ENCODE measurements at places on chromosomes 2 and 18.

DNA sequence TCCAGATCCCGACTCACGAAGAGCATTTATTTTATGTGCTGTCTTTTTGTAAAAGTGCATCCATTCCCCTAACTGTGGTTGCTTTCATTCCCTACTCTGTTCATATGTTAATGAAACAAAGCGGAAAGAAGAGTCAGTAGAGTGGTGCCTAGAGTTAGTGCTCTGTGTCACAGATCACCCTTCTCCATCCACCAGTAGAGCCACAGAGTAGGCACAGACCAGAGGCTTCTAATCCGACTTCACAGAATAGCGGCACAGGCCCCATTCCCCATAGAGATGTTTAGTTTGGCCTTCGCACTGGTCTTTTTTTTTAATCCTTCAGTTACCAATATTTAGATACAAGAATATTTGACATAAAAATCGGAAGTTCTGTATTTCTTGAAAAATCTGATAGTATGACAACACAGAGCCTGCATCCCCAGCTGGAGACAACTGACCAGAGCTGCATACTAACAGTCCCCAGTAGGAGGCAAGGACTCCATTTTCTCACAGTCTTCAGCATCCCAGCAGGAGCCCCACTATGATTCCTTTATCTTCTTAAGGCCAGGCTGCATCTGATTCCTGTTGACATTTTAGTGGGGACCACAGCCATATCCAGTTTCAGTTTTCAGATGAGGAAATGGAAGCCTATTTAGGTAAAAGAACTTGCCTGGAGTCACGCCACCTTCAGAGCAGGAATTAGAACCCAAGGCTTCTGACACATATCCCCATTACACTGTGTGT lies 7.0 kb downstream of the G6PC2 start:
- DNase-seq = no peak

GRCh38 chr2:138727956-138728355 lies 52.2 kb downstream of the NXPH2 start:
- no peak for DNase-seq

GRCh38 chr2:199704358-199705238 lies 146.4 kb downstream of the FTCDNL1 start:
- peak; percentile 40 for DNase-seq

DNA sequence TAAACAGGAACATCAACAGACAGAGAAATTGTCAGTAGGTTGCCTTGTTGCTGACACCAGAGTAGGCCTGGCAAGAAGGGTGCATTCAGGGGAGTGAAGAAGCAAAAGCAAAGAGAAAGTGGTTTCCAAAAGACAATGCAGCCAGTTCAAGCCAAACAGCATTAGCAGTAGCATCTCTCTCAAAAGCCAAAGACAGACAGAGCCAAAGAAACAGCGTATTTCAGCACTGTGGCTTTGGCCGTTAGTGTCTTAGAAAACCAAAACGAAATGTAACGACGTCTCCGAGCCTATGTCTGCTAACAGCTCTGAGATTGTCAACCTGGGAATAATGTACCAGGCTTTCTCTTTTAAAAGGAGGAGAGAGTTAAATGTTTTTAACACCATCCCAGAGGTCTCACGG lies 178.6 kb downstream of the NRP2 start:
- DNase-seq = no peak

- peak; percentile 86 for DNase-seq
These were observed 17.2 kb downstream of the LAPTM4A start for GRCh38 chr2:20034218-20034617.

DNA sequence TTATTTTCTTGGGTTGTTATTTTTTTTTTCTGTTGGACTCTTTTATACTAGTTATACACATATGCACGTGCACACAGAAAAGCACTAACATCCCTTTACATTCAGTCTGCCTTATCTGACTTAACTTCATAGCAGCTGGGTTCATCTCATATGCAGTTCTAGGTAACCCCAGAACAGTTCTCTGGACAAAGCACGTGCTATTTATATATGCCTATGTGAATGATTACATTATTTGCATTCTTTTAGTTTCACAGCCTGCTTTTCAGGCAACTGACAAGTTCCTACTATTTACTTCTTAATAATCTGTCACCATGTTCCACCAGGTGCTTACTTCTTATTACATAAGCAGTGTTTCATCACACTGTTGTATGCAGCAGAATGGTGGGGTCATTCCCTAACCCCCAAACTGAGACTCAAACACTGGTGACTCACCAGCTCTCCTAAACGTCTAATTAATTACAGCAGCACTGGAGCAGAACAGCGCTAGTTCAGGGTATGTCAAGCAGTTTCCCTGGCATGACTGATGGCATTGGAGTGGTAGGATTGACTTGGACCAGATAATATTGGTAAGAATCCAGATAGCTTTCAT lies 372.8 kb downstream of the CLIP4 start:
- no peak for DNase-seq

- DNase-seq = no peak
These were observed 39.8 kb downstream of the TRAK2 start for GRCh38 chr2:201411421-201411820.

- no peak for DNase-seq
These were observed 139.1 kb downstream of the IRS1 start for GRCh38 chr2:226660526-226660925.

GRCh38 chr2:120778244-120778643 lies 42.6 kb downstream of the GLI2 start:
- no peak for DNase-seq

DNA sequence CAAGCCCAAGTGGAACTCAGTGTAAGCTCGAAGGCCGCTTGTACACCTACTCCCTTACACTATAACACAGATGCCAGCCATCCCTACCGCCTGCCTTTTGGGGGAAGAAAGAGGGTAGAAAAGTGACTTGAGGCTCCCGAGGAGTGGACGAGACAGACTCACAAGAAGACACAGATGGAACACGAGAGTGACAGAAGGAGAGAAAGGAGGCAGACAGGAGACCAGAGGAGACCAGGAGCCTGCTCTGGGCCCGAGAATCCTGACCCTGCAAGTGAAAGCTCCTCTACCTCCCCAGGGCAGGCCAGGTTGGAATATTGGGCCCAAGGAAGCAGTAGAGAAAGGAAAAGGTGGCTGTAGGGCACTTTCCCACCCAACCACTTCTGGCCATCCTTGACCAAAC lies 23.4 kb upstream of the TNS1 start:
- DNase-seq = no peak

- DNase-seq = no peak
These were observed 159.0 kb upstream of the HAAO start for GRCh38 chr2:42951263-42951938.

- DNase-seq = no peak
These were observed 12.9 kb upstream of the NT5C1B start for GRCh38 chr2:18602298-18602697.

DNA sequence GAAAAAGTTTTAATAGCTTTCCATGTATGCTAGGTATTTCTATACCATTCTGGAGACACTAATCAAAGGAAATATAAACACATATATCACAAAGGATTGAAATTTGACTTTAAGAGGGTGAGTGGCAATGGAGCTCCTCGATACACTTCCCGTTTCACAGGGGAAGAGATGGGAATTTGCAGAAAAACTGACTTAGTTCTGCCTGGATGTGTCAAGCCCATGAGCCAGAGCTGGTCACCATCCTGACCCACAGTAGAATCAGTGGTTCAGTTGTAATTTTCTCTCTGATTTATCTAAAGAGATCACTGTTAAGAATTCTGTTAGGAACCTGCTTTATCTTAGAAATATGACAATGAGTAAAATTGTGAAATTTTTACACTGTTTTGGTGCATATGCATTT lies 34.2 kb downstream of the PLCL1 start:
- DNase-seq = no peak

- no peak for DNase-seq
These were observed 296.9 kb upstream of the CDH19 start for GRCh38 chr18:66900837-66901236.

DNA sequence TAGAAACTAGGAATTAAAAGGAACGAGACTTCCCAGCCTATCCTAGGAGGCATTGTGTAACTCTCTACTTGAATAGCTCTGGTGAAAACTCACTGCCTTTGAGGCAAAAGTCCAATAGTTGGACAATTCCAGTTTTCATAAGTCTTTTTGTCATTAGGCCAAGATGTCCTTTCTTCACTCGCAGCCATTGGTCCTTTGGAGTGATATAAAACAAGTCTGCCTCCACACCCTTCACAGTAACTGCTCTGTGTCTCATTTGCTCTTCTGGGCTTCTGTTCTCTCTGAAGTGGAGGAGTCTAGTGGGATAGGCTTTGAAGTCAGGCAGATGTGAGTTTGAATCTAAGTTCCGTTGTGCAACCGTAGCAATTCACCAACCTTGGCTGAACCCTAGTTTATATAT lies 28.2 kb downstream of the ANTXR1 start:
- no peak for DNase-seq

DNA sequence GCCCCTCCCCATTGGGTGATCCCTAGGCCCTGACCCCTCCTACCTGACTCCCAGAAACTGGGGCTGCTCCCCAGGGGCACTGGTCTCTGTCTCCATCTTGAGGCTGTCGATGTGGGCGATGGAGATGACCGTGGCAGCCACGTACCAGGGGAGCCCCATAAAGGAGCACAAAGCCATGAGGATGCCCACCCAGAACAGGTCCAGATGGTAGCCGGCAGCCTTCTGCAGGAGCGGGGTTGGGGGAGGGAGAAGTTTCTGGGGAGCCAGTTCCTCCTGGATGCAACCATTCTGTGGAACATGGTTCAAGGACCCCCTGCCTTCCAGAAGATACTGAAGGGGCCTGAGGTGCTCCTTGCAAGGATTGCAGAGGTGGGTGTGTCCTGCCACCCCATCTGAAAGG lies 34.0 kb downstream of the MTHFD2 start:
- DNase-seq = no peak

GRCh38 chr2:6434438-6434837 lies 431.3 kb downstream of the CMPK2 start:
- DNase-seq = no peak

- no peak for DNase-seq
These were observed 10.4 kb downstream of the ADCY3 start for GRCh38 chr2:24909555-24910177.

DNA sequence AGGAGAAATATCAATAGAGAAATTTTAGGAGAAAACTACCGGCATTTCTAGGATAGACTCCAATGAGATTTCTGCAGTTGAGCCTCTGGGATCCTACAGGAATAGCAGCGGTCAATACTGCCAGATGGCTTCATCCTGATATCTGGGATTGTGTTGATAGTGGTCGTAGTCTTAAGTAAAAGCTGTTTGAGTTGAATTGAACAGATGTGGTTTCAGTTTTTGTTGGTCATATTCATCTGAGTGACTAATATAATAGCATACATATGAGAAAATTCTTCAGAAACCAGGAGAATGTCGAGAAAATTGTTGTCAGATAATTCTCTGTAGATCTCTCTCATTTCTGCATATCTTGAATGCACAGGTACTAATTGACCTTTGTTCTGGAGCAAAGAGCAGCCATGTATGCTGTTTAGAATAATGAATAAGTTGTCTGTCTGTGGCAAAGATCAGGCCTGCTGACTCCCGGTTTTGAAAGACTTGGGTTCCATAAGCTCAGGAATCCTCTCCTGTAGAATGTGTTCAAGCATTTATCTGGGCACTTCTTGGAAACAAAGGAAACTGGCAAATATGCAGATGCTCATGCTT lies 288.1 kb downstream of the TMX3 start:
- no peak for DNase-seq

DNA sequence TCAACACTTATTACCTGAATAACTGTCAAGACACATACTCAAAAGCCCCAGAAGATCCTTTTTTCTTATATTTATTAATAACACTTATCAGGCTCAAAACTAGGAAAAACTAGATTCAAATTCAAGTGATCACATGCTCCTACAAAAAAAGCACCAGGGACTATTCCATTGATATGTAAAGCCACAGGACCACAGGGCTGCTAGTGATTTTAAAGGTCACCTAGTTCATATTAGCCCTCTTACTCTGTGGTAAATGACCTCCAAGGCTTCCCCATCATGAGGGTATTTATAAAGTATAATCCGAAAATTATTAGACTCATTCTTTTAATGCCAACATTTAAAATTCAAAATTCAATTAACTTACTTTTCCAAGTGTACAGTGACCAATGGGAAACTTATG lies 52.5 kb downstream of the LRPPRC start:
- DNase-seq = no peak

DNA sequence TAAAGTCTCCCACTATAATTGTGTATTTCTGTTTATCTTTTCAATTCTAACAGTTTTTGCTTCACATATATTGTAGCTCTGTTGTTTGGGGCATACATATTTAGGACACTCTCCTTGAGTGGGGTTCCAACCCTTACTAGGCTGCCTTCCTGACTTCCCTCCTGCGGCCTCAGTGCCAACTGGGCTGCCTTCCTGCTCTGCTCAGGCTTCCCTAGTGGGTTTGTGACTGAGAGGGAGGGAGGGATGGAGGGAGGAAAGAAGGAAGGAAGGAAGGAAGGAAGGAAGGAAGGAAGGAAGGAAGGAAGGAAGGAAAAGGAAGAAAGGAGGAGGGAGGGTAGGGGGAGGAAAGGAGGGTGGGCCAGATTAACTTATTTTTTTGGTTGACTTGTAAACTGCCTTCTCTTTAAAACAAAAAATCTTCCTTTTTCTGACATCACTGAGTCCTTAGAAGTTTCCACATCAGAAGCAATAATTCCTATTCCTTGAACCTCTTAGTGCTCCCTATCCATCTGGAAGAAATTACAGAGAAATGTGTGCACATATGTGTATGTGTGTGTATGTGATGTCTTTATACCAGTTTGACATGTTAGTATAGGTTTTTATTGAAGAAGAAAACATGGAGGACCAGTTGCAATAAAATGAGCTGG lies 145.4 kb upstream of the PGAP1 start:
- DNase-seq = no peak

GRCh38 chr2:231677632-231678104 lies 30.7 kb upstream of the PTMA start:
- DNase-seq = peak; percentile 86

DNA sequence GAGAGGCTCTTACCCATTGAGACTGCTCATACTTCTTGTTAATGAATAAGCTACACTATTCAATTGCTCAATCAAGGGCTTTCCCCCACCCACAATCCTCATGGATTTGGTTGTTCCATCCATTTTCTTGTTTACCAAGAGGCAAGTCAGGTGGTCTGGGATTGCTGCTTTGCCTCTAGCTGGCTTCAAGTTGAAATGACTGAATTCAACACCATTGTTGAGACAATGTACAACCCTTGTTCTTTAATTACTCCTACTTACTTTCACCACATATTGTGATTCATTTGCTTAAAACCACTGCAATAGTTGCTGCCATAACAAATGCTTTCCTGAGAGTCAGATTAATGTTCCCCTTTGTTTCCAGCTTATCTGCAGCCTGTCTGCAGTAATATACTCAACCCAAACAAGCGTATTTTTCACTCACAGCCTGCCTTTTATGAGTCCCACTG lies 532.2 kb downstream of the RIT2 start:
- DNase-seq = no peak

DNA sequence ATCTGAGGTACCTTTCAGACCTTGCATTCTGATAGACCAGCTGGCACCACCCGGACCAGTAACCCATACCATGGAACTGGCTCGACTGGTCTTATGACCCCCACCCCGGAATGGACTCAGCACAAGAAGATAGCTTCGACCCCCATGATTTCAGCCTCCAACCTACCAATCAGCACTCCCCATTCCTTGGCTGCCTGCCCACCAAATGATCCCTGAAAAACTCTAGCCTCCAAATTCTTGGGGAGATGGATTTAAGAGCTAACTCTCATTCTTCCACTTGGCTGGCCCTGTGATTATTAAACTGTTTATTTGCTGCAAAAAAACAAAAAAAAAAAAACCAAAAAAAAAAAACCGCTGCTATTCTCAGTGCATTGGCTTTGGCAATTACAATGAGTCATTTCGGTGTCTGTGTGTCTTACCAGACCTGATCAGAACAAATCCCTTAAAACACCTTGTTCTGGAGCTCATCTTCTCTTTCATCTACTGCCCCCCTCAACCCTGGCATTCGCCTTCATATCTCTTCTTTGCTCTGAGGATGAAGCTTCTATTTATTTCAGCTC lies 60.1 kb upstream of the KIF5C start:
- DNase-seq = no peak
